Liver (tissue), 10 donors: ENCODE measurements at places on chromosomes 2 and 18.

GRCh38 chr18:12394428-12394827 lies 13.3 kb upstream of the PRELID3A start:
- DNase-seq = no peak

GRCh38 chr2:38266382-38267061 lies 110.6 kb downstream of the ATL2 start:
- DNase-seq = no peak

DNA sequence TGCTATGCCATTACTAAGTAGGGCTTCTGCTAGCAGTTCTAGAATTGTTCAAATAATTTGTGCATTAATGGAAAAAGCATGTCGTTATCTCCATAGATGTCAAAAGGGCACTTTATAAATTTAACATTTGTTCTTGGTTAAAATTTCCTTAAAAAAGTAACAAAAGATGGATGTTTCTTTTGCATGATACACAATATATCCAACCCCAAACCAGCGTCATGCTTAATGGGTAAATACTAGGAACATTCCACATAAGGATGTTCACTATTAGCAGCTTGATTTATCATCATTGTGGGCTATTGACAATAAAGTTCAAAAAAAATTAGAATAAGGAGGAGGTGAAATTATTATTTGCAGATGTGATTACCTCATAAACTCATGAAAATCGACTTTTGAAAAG lies 79.7 kb downstream of the GREB1L start:
- no peak for DNase-seq

GRCh38 chr2:68423966-68424650 lies 43.0 kb downstream of the FBXO48 start:
- no peak for DNase-seq

- DNase-seq = no peak
These were observed 52.5 kb downstream of the RAB31 start for GRCh38 chr18:9760641-9761040.

GRCh38 chr18:54119524-54120019 lies 104.9 kb downstream of the MBD2 start:
- no peak for DNase-seq

- DNase-seq = no peak
These were observed 237.7 kb downstream of the NYAP2 start for GRCh38 chr2:225637259-225637658.

DNA sequence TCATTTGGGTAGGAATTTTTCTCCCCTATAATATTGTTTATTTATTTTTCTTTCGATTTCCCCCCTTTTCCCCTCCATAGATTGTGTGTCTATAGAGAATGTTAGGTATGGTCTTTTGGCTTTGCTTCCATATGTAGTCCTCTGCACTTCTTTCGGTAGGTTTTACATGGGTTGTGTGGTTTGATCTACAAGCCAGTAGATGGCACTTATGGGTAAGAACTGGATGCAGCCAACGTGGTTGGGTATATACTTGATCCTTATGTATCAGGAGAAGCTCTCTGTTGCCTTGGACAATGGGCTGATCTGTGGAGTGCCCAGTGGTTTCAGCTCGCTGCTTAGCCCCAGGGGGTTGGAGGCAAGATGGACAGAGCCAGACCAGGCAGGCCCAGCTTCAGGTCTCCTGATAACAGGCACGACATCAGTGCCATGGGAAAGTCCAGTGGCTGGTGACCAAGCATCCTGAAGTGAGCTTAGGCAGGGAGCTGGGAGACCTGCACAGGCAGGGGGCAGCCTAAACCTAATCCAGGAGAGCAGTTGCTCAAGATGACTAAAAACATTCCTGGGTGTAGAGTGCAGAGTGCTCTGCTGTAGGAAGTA lies 488.3 kb downstream of the CCDC85A start:
- DNase-seq = no peak

- DNase-seq = no peak
These were observed 9.1 kb downstream of the MFSD6 start for GRCh38 chr2:190417045-190417842.

GRCh38 chr2:69817729-69818501 lies 11.5 kb upstream of the GMCL1 start:
- no peak for DNase-seq

DNA sequence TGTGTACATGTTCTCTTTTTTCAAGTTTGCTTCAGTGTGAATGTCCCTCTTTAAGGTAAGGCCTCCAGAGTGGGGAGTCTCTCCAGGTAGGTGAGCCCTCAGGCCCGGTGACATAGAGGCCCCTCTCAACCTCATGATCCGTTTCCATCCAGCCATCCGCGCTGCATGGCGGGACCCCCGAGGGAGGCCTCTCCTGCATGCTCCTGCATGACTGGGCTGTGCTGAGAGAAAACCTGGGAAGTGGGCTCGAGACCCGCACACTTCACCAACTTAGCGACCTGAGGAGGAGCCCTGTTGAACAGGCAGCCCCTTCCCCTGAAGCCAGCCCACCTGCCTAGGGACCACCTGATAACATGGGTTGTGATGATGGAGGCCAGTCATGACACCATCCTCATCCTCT lies 131.3 kb upstream of the EPAS1 start:
- DNase-seq = no peak
